ENCODE measurements at places on chromosomes 13 and 19. TPM values are rescaled to one million over a fixed set of nuclear protein-coding genes. Genes with fewer than 3 reads are reported as not detected.
A peak's percentile ranks its signal among the peaks of the same experiment; 100 is the strongest.

Gene MISP3
- 8.9 TPM for total RNA-seq

Gene SCAMP4
- total RNA-seq: 19.0 TPM

Gene CBARP
- 1.2 TPM for total RNA-seq

DNA sequence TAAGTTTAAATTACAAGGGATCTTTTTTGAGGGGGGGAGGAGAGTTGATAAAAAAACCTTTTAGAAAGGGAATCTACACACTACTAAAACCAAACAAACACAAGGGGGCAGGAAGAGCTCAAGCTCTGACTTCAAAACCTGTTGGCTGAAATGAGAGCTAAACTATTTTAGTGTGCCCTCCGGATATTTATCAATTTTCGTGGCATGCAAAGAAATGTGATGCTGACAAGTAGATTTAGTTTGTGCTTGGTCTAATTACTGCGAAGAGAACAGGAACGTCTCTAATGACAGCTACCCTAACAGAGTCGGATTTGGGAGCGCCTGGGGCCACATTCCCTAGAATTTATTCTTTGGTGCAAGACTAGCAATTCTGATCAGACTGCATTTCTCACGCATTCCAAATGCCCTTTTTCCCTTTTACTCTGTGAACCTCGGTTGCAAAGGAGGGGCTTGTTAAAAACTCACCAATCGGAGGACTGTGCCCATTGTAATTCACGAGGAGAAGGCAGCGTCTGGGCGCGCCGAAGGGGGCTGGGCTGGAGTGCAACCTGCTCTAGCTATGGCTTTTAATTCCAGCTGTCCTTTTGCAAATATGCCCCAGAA is 802 bp upstream of the FREM2 start:
- DNase-seq: no peak

- DNase-seq: no peak
Observed at GRCh38 chr19:57599377-57599760, 316 bp upstream of the ZNF530 start.

DNA sequence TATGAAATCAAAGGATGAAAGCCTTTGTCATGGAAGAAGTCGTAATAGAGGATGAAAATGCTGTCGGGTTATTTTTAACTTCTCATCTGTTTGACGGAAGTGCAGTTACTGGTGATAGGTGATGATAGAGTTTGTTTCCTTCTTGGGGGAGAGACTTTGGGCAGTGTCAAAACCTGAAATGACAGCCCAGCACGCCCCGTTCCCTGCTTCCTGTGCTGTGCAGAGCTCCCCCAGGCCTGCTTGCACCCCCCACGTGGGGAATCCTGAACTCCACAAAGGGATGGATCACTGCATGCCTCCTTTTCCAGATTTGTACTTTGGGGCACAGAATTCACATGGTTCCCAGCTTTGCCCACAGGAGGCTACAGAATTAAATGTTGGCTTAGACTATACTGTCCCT is 102.7 kb downstream of the ATP11A start:
- no peak for DNase-seq

DNA sequence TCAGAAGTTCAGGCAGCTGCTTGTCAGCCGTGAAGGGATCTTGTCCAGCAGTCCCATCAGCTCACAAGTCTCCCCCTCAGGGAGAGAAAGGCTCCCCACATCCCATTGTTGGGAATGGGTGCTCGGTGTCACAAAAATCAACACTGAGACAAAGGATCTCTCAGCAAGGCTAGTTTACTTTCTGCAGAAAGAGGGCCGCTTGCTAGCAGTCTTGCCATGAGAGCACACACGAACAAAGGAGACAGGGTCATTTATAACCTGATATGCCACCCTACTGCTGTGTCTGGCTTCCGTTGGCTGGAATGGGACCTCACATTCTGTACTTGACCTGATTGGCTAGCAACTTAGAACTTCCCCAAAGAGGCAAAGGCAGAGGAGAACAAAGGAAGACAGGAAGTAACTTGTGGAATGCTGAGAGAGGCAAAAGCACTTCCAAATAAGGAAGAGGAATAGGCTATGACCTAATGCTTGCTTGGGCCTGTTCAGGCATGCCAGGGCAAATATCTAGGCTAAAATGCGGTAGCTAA is 8.7 kb upstream of the IGFL3 start:
- peak; percentile 49 for DNase-seq

- no peak for DNase-seq
Observed at GRCh38 chr13:33541962-33542308, 256.4 kb upstream of the STARD13 start.

Measured in right cardiac atrium (tissue), 5 donors.